ENCODE measurements at places on chromosomes 7 and 10.

GRCh38 chr7:122886357-122887081 is at the start of gene CADPS2:
CADPS2 (minus strand) TSS chr7:122886460; CDS start chr7:122886337, 123 bp downstream.
- DNase-seq, result peak; percentile 61

GRCh38 chr10:1036341-1036791 is 10.7 kb upstream of the IDI2 start:
- no peak for DNase-seq

GRCh38 chr7:14637968-14638367 is 264.6 kb downstream of the DGKB start:
- no peak for DNase-seq

GRCh38 chr7:105268511-105269392 is 120.0 kb downstream of the SRPK2 start:
- DNase-seq, result peak; percentile 67

DNA sequence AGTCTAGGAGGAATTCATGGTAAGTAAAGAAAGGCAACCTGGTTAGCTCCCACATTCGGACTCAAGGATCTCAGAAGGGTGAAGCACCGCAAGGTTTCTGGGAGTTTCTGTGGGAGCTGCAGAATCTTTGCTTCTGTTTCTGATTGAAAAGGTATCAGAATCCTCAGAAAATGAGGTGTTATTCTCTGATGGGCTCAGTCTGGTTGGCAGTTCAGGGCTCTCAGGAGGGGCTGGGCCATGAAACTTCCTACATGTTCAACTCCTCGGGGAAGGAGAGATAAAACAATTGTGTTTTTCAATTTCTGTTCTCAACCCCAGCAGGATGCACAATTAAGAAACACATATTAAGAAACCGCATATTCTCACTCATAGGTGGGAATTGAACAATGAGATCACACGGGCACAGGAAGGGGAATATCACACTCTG is 9.1 kb downstream of the OR2A7 start:
- no peak for DNase-seq

GRCh38 chr10:110919971-110920881 is 822 bp downstream of the SHOC2 start:
- DNase-seq, result peak; percentile 36

Data from skin of body (tissue), 3 donors.